ENCODE measurements at places on chromosomes 5 and 9. TPM values are rescaled to one million over a fixed set of nuclear protein-coding genes. Genes with fewer than 3 reads are reported as not detected.

Gene TMEM252
- not detected for total RNA-seq

DNA sequence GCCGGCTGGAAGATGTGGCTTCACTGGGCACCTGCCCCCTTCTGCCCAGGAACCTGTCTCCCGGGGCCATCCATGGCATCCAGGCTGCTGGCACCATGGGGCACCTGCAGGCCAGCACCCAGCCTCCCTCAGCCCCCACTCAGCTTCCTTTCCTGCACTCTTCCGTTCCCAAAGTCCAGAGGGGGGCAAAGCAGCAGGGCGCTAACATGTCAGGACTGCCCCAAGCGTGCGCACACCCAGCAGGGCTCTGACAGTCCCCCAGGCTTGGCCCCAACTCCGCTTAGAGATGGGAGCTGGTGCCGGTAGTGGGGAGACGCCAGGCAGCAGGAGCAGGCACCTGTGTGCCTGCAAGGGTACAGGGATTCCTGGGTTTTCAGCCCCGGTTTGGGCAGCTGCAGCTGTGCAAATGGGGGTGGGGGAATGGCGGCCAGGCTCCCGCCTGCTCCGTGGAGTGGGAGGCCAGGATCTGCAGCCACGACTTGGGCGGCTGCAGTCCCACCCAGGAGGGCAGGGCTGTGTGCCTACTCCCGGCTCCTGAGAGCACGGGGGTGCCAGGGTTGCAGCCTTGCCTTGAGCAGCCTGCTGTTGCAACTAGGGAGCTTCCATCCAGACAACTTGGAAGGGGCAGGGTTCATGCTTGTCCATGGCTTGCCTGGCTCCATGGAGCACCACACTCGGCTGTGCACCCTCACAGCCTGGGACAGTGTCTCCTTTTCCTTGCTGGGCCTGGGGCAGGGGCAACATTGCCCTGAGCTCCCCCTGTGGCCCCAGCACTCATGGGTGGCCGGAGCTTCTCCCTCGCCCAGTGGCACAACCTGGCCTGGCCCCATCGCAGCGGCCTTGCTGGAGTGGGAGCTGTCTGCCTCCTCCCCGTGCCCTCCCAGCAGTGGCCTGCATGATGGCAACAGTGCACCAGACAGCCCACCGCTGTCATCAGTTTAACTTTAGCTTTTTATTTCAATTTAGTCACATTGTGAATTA, 561.1 kb downstream of the MTRR start:
- H3K27ac ChIP-seq: no peak overlapping the region
- H3K4me3 ChIP-seq: no peak overlapping the region

Gene HSPB3
- total RNA-seq: not detected

- peaks cover 15% of the 10 kb centered on the region for H3K4me1 ChIP-seq
- peaks cover 2% of the 10 kb centered on the region for H3K36me3 ChIP-seq
- DNase-seq: peak; percentile 61
- peak within 1 kb of the TSS; percentile 92 for H3K27ac ChIP-seq
Observed at GRCh38 chr9:112486221-112487007, at the start of gene KIAA1958. Gene KIAA1958 (plus strand): TSS chr9:112486827. CDS start chr9:112574081, 87,254 bp downstream.

GRCh38 chr5:119112151-119112550, 41.3 kb downstream of the DMXL1 start:
- peaks cover 3% of the 10 kb centered on the region for H3K4me1 ChIP-seq
- peaks cover 2% of the 10 kb centered on the region for H3K36me3 ChIP-seq
- H3K27me3 ChIP-seq: no peaks in the 10 kb centered on the region
- H3K4me3 ChIP-seq: no peak overlapping the region

- no peaks in the 10 kb centered on the region for H3K36me3 ChIP-seq
- DNase-seq: no peak
- no peaks in the 10 kb centered on the region for H3K27me3 ChIP-seq
- H3K4me3 ChIP-seq: peak overlapping the region; percentile 81
Observed at GRCh38 chr9:133118568-133118967, 2.5 kb downstream of the RALGDS start.

Gene UIMC1
- total RNA-seq: 57.6 TPM

DNA sequence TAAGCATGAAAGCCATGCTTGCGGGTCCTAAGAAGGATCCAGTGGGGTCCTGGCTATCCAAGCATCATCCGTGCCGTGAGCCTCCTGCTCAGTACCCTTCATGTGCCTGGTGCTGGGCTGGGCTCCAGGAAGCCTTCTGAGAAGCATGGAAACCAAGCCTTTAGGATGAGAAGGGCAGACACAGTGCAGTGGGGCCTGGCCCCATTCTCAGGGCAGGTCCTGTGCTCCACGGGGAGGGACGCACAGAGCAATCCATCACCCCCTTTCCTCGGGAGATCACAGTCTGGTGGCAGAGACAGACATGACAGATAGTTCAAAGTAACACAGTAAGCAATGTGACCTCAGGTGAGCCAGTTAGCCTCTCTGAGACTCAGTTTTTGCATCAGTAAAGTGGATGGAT, 76.9 kb downstream of the RGS3 start:
- peaks cover 5% of the 10 kb centered on the region for H3K36me3 ChIP-seq
- DNase-seq: no peak
- H3K27me3 ChIP-seq: no peaks in the 10 kb centered on the region

Gene C6
- not detected for total RNA-seq

GRCh38 chr5:90171466-90171865, 238.1 kb downstream of the CETN3 start:
- H3K27ac ChIP-seq: no peak overlapping the region
- no peaks in the 10 kb centered on the region for H3K27me3 ChIP-seq
- DNase-seq: no peak
- H3K4me1 ChIP-seq: no peaks in the 10 kb centered on the region

Gene IPPK
- 6.3 TPM for total RNA-seq

DNA sequence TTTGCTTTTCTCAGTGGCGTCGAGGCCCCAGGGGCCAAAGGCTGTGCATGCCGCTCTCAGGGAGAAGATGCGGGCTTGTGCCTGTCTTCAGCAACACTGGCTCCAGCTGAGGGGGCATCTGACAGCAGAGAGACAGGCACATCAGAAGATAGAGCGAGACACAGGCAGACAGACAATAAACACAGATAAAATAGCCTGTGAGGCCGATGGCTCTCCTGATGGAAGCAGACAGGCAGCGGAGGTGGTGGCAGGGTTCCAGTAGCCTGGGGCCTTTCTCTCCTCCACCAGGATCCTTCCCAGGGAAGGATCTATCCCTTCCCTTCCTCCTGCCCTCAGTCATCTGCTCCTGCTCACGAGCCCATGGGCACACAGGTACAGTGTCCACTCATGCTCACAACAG, 16.6 kb upstream of the UNC5A start:
- peaks cover 3% of the 10 kb centered on the region for H3K4me1 ChIP-seq
- H3K36me3 ChIP-seq: peaks cover 8% of the 10 kb centered on the region
- no peak overlapping the region for H3K4me3 ChIP-seq

GRCh38 chr5:58410441-58410840, 49.4 kb downstream of the PLK2 start:
- no peak overlapping the region for H3K27ac ChIP-seq
- peaks cover 2% of the 10 kb centered on the region for H3K36me3 ChIP-seq
- no peak for DNase-seq
- no peaks in the 10 kb centered on the region for H3K4me1 ChIP-seq
- no peak overlapping the region for H3K4me3 ChIP-seq
- peaks cover 63% of the 10 kb centered on the region for H3K27me3 ChIP-seq

- H3K4me3 ChIP-seq: no peak overlapping the region
- no peaks in the 10 kb centered on the region for H3K36me3 ChIP-seq
- H3K27me3 ChIP-seq: peaks cover 5% of the 10 kb centered on the region
- H3K4me1 ChIP-seq: no peaks in the 10 kb centered on the region
- H3K27ac ChIP-seq: no peak overlapping the region
Observed at GRCh38 chr9:101229606-101230005, 155.2 kb downstream of the BAAT start.

GRCh38 chr5:173729079-173729765, 112.8 kb upstream of the BOD1 start:
- H3K36me3 ChIP-seq: no peaks in the 10 kb centered on the region
- H3K27me3 ChIP-seq: no peaks in the 10 kb centered on the region
- DNase-seq: no peak
- H3K4me1 ChIP-seq: peaks cover 2% of the 10 kb centered on the region
- no peak overlapping the region for H3K4me3 ChIP-seq

DNA sequence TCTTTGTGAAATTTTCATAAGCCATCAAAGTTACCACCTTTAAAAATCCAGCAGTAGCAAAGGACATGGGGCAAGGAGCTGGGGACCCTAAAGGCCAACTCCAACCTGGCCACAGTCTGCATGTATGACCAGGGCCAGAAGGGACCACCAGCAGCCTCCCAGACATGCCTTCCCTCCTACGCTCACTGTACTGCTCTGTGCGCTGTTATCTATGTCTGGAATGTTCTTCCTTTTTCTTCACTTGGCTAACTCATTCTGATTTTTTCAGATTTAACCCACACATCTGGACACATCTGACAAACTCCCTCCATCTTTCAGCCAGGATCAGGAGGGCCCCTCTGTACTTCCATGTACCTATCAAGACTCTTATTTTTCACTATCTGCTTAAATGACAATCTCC, 47.6 kb upstream of the TRAF1 start:
- H3K27ac ChIP-seq: peak overlapping the region; percentile 89
- H3K36me3 ChIP-seq: peaks cover 2% of the 10 kb centered on the region
- H3K4me3 ChIP-seq: no peak overlapping the region
- no peak for DNase-seq

Gene CDO1
- not detected for total RNA-seq

GRCh38 chr5:138179277-138179857, 455 bp downstream of the KIF20A start:
- H3K27me3 ChIP-seq: no peaks in the 10 kb centered on the region
- no peaks in the 10 kb centered on the region for H3K36me3 ChIP-seq
- DNase-seq: no peak
- H3K27ac ChIP-seq: no peak overlapping the region
- H3K4me1 ChIP-seq: peaks cover 8% of the 10 kb centered on the region

Gene HSD17B4
- total RNA-seq: 38.6 TPM

- no peak overlapping the region for H3K27ac ChIP-seq
- H3K4me1 ChIP-seq: no peaks in the 10 kb centered on the region
- no peaks in the 10 kb centered on the region for H3K36me3 ChIP-seq
- no peak for DNase-seq
Observed at GRCh38 chr9:73080110-73080694, 71.5 kb upstream of the ANXA1 start.

Gene CNTFR
- total RNA-seq: not detected

GRCh38 chr5:154542581-154542980, 64.6 kb upstream of the HAND1 start:
- no peaks in the 10 kb centered on the region for H3K4me1 ChIP-seq
- peaks cover 45% of the 10 kb centered on the region for H3K27me3 ChIP-seq
- no peak for DNase-seq
- H3K4me3 ChIP-seq: no peak overlapping the region
- H3K36me3 ChIP-seq: no peaks in the 10 kb centered on the region
- H3K27ac ChIP-seq: no peak overlapping the region

Gene LHX3
- total RNA-seq: 0.18 TPM

GRCh38 chr9:29212397-29213387, 1639.4 kb upstream of the C9orf72 start:
- H3K4me1 ChIP-seq: peaks cover 9% of the 10 kb centered on the region
- peaks cover 59% of the 10 kb centered on the region for H3K27me3 ChIP-seq
- peaks cover 3% of the 10 kb centered on the region for H3K36me3 ChIP-seq
- H3K4me3 ChIP-seq: peak overlapping the region; percentile 79
- no peak overlapping the region for H3K27ac ChIP-seq

GRCh38 chr9:26893030-26893676, 551 bp upstream of the CAAP1 start:
- peak overlapping the region; percentile 98 for H3K27ac ChIP-seq
- H3K4me1 ChIP-seq: peaks cover 29% of the 10 kb centered on the region
- peak overlapping the region; percentile 97 for H3K4me3 ChIP-seq
- peaks cover 6% of the 10 kb centered on the region for H3K36me3 ChIP-seq
- DNase-seq: no peak

- peaks cover 18% of the 10 kb centered on the region for H3K4me1 ChIP-seq
- H3K36me3 ChIP-seq: peaks cover 7% of the 10 kb centered on the region
- H3K27ac ChIP-seq: peak overlapping the region; percentile 49
Observed at GRCh38 chr5:35656721-35657120, 39.1 kb downstream of the SPEF2 start.

DNA sequence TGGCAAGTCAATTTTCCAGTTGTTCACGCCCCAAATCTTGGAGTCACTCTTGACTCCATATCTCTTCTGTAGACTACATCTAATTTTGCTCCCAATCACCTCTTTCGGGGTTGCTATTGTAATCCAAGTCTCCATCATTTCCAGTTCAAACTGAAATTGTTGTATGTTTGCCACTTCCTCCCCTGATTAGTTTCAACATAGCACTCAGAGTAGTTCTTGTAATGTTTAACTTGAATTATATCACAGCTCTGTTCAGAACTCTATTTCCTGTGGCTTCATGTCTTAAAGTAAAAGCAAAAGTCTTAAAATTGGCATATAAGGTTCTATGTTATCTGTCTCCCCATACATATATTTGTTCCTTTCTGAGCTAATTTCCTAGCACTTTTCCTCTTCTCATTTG, 348.5 kb upstream of the RIOK2 start:
- no peak overlapping the region for H3K4me3 ChIP-seq
- no peak overlapping the region for H3K27ac ChIP-seq
- H3K36me3 ChIP-seq: no peaks in the 10 kb centered on the region
- no peaks in the 10 kb centered on the region for H3K27me3 ChIP-seq

- no peaks in the 10 kb centered on the region for H3K4me1 ChIP-seq
- H3K4me3 ChIP-seq: peak overlapping the region; percentile 13
- H3K27ac ChIP-seq: no peak overlapping the region
- DNase-seq: no peak
- H3K36me3 ChIP-seq: no peaks in the 10 kb centered on the region
Observed at GRCh38 chr9:86034863-86035734, 64.3 kb downstream of the GOLM1 start.

DNA sequence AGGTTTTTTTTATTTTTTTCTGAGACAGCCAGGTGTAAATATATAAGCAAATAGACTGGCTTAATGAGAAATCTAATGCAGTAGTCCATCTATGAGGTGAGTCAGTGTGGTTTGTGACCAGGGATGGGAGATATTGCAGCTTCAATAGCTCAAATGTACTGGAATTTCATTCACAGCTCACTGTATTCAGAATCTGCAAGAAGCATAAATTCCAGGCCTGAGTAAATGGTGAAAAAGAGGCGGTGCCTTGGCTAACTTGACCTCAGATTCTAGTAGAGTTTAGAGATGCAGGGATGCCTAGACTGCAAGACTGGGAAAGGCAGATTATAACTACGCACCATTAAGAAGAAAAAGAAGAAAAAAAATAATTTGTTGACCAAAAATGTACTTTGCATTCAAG, 151.9 kb upstream of the SMC2 start:
- no peaks in the 10 kb centered on the region for H3K4me1 ChIP-seq
- H3K36me3 ChIP-seq: no peaks in the 10 kb centered on the region
- DNase-seq: no peak
- no peak overlapping the region for H3K4me3 ChIP-seq
- H3K27ac ChIP-seq: no peak overlapping the region

DNA sequence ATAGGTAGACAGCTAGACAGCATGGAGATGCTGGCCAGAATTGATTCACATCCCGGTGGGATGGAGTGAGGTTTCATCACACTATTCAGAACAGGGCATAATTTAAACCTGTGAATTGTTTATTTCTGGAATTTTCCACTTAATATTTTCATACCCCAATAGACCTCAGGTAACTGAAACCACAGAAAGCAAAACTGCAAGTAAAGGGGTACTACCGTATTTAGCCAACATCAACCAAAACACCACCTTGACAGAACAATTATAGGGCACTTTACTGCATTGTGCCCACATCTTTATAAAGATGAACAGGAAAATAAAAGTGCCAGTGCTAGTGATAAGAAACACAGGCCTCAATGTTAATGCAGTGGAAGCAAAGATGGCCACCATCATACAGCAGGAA, 7.5 kb downstream of the SERINC5 start:
- peaks cover 12% of the 10 kb centered on the region for H3K36me3 ChIP-seq
- DNase-seq: no peak

Gene FOXE1
- total RNA-seq: not detected

GRCh38 chr9:35763803-35764202, 9.7 kb upstream of the MSMP start:
- no peaks in the 10 kb centered on the region for H3K36me3 ChIP-seq
- H3K27me3 ChIP-seq: no peaks in the 10 kb centered on the region
- H3K4me3 ChIP-seq: no peak overlapping the region
- H3K4me1 ChIP-seq: peaks cover 15% of the 10 kb centered on the region
- peak overlapping the region; percentile 66 for H3K27ac ChIP-seq

Gene LCN15
- not detected for total RNA-seq
